ENCODE measurements at places on chromosomes 7 and 10.

GRCh38 chr10:23826421-23826820, 382.5 kb upstream of the KIAA1217 start:
- DNase-seq = no peak

- no peak for DNase-seq
Observed at GRCh38 chr7:51635775-51636174, 319.2 kb upstream of the COBL start.

DNA sequence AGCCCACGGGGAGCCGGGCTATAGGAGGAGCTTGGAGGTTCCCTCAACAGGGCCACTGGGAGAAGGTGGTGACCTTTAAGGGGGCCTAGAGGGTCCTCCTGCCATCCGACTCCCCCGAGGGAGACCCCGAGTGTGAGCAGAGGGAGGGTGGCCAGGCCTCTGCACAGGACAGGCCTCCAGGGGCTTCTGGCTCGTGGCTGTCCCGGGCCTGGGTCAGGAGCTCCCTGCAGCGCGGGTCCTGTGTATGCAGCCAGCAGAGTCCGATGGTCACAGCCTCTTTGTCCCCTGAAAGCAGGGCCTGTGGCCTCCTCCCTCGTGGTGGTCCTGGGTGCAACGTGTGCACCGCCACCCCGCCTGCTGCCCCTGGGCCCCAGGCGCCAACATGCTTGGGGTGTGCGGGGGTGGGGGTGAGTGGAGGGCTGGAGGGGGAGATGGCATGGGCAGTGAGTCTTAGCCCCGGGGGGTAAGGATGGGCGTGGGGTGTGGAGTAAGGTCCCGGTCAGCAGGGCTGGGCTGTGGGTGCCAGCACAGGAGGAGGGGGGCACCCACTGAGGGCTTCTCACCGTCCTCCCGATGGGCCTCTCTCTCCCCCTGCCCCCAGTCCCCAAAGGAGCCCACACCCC, 27.1 kb downstream of the UNCX start:
- no peak for DNase-seq

GRCh38 chr10:69345890-69346474, 67.7 kb downstream of the HK1 start:
- no peak for DNase-seq

DNA sequence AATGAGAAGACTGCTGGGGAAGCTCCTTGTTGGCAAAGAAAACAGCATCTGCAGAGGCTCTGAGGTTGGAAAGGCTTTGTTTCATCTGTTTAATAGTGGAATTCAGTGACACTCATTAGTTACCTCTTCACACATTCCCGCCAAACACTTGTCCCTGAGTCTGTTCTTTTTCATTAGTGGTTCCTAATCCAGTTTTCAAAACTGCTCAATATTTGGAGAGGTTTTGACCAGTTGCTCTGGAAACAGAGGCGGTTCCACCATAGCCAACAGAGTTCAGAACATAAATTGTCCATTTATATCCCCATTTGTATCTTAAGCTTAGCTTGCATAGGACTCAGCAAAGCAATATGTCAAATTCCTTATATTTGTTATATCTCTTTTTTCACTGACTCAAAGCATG, 754.6 kb downstream of the AUTS2 start:
- no peak for DNase-seq

GRCh38 chr10:50613150-50613549, 10.6 kb downstream of the SGMS1 start:
- no peak for DNase-seq

Data from stimulated activated CD8-positive, alpha-beta memory T cell treated with anti-CD3 and anti-CD28 coated beads, Interleukin-15, amount 100 ng/mL, for 4 hours (primary cell).